Stimulated activated CD4-positive, alpha-beta T cell treated with anti-CD3 and anti-CD28 coated beads, Interleukin-12 subunit alpha, Interleukin-12 subunit beta, amount 100 ng/mL, for 24 hours (primary cell): ENCODE measurements at places on chromosomes 4 and X.

DNA sequence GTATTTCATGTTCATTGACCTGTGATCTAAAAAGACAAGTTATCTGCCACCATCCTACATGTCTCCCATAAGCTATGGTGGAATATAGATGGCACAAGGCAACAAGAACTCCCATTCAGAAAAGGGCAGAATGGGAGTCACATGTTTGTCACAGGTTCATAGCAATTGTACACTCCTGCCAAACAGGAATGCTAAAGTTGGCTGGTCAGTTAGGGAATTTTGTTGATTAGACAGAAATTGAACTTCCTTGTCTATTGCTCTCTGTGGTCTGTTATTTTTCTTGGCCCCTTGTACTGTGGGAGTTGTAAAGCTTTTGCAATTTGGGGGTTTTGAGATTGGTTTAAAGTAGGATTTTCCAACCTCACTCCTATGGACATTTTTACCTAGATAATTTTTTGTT, 101.7 kb upstream of the SOD3 start:
- no peak for DNase-seq

DNA sequence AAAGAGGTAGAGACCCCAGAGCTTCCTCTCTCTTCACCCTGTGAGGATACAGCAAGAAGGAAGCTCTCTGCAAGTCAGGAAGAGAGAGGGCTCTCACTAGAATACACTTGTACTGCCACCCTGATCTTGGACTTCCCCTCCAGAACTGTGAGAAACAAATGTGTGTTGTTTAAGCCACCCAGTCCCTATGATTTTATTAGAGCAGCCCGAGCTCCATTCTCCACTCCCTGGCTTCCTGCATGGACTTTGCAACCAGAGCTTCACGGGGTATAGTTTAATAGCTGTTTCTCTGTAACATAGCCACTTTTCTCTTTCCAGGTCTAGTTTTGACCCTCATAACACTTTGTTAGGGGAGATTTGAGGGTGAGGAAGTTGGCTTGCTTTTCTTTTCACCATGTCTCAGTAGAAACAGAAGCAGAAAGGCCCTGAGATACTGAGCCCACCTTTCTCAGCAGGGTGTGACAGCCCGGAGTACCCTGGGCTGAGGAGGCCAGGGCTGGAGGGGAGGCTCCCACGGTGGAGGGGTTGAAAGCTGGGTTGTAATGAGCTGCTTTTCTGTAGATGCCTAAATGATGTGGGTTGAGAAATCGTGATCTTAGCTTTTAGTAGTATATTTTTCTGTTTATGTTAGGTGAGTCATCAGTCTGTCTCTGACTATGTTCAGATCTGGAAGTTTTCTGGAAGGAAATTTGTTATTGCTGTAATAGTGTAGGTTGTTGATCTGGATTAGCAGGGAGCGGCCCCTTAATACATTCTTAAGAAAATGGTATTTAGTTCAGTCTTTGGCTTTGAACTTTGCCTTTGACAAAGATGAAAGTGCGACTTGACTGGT, 118.6 kb downstream of the PTTG2 start:
- no peak for DNase-seq

- no peak for DNase-seq
Observed at GRCh38 chr4:6464842-6465588, 7.4 kb downstream of the PPP2R2C start.

DNA sequence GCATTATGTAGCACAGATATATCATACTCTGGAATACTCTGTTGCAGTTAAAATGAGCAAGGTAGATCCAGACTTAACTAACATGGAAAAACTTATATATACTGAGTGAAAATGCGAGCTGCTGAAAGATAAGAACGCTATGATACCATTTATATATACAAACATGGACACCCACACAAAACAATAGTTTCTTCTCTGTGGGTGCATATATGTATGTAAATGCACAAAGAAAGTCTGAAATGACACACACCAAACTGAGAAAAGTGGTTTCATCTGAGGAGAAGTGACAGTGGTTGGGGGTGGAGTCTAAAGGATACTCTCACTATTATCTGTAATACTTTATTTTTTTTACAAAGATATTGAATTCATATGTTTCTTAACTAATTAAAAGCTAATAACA, 12.2 kb upstream of the FGF2 start:
- no peak for DNase-seq

- DNase-seq: no peak
Observed at GRCh38 chr4:55242506-55242905, 103.5 kb upstream of the SRD5A3 start.

DNA sequence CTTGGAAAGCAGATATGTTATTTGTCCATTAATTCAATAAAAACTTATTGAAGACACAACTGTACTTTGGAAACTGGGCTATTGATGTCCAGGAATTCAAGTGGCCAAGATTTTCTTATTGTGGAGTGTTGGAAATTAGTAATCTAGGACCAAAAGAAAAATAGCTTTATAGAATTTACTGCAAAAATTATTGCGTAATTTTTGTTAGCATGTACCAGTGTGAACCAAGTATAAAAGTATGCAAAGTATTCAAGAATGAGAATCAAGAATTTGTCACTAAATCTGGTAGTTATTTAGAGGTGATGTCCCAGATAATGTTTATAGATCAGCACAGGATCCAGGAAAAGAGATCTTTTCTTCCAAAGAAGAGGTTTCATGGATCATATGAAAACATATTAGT, 468.9 kb upstream of the CTSO start:
- DNase-seq: no peak

DNA sequence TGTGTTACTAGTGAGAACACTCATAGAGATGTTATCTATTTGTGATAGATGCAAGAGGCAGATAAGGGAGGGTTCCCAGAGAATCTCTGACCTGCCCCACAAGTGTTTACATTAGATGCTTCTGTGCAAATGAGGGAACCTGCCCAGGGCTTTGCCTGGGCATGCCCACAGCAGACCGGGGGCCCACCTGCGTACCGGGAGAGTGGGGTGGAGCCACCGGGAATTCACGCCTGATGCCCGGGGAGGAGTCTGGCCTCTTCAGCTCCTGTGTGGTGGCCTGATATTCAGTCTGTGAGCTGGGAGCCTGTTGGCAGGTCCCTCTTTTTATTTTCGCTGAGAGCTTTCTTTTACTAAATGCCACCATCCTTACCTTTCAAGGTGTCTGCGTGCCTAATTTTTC, 155.7 kb downstream of the SNCA start:
- DNase-seq: no peak

- DNase-seq: no peak
Observed at GRCh38 chr4:106096454-106096853, 201.2 kb downstream of the NPNT start.

GRCh38 chr4:112518675-112519074, 2.7 kb upstream of the NEUROG2 start:
- no peak for DNase-seq

- DNase-seq: no peak
Observed at GRCh38 chr4:140944572-140944971, 188.4 kb upstream of the TBC1D9 start.

DNA sequence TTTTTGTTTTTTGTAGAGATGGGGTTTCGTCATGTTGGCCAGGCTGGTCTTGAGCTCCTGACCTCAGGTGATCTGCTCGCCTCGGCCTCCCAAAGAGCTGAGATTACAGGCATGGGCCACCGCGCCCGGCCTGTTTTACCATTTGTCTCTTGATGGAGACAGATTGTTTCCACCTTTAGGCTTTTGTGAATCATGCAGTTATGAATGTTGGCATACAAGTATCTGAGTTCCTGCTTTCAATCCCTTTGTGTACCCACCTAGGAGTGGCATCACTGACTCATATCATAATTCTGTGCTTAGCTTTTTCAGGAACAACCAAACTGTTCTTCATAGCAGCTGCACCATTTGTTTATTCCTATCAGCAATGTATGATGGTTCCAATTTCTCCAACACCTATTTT, 20.2 kb upstream of the MGST2 start:
- no peak for DNase-seq

- no peak for DNase-seq
Observed at GRCh38 chr4:44679060-44679459, 840 bp downstream of the GUF1 start.

- no peak for DNase-seq
Observed at GRCh38 chrX:2756548-2756947, 4.7 kb downstream of the XG start.

DNA sequence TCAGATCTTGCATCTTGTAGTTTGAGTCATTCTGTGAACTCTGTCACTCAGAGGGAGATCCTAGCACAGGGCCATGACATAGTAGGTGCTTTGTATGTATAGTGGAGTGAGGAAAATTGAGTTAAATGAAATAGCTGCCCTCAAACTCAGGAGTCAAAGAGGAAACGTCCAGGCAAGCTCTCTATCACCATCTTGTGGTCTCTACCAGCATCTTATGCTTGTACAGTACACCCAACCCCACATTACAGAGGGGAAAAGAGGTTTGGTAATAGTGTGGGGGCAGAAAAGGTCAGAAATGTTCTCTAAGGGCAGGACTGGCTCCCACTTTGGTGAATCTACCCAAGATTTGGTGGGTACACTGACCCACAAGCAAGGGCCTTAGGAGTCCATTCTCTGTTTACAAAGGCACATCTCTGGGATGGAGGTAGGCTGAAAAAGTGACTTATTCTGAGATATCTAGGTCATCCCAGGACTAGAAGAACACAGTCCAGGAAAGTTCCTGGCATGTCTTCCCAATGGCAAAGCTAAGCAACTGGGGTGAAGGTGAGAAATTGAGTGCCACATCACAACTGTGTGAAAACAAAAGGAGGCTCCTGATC, 131.8 kb downstream of the OR13H1 start:
- DNase-seq: no peak

DNA sequence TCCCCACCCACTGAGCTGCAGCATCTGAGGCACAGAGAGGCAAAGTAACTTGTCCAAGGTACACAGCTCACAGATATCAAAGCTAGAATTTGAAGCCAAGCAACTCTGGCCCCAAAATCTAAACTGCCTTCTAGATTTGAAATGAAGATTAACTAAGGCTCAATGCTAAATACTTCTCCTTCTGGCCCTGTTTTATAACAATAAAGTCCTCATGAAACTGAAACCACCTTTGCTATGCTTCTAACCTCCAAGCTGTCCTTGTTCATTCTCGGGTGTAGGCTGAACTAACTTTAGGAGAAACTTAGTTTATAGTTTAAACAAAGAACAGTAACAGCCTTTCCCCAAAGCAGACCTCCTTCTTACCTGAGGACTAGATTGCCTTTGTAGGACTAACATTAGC, 93.6 kb downstream of the DCTD start:
- DNase-seq: no peak

GRCh38 chr4:163810755-163811154, 316.3 kb downstream of the TMA16 start:
- DNase-seq: no peak

DNA sequence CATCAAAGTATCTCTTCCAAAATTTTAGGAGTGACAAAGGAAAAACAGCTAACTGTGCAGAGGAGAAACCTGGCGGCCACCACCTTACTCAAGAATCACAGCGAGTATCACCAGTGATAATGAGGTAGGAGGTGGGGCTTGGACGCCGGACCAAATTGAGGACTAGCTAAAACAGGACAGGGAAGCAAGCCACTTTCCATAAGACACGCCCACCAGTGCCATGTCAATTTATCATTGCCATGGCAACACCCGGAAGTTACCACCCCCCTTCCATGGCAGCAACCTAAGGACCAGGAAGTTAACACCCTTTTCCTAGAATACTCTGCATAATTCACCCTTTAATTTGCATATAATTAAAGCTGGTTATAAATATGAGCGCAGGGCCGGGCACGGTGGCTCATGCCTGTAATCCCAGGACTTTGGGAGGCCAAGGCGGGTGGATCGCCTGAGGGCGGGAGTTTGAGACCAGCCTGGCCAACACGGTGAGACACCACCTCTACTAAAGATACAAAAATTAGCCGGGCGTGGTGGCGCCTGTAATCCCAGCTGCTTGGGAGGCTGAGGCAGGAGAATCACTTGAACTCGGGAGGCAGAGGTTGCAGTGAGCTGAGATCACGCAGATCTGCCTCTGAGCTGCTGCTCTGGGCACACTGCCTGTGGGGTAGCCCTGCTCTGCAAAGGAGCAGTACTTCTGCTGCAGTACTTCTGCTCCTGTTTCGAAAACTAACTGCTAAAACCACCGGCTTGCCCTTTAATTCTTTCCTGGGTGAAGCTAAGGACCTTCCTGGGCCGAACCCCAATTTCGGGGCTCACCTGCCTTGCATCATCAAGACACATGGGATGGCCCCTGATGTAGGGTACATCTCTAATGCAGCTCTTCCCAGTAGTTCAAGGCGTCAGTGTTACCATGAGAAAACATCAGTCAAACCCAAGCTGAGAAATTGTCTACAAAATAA, 116.7 kb downstream of the HMX1 start:
- DNase-seq: no peak

DNA sequence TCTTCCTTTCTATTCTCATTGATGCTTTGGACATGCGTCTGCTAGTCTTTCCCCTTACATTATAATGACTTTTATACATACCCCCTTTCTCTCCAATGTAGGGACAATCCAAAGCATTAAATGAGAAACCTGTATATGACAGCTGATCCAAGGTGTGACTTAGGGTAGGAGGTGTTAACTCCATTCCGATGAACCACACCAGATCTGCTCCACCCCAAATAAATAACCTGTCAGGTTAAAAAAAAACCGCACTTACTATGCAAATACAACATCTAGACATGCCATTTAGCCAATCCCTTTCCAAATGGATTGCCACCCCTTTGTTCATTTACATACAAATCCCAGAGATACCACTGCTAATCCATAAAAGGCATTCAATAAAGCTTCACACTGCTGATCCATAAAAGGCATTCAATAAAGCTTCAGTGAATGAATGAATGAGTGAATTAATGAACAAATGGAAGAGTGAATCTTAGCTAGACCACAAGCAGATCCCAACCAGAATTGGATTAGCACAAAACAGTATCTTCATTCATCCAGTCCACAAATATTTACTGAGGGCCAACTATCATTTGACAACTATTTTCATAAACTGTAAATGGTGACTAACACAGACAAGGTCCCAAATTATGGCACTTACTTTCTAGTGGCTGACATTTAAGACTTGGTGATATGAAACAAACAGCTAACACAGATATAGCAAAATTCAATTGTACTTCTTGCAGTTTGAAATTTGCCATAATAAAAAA, 158.9 kb upstream of the MAP3K15 start:
- DNase-seq: no peak

- DNase-seq: no peak
Observed at GRCh38 chr4:102345795-102346100, 466 bp upstream of the SLC39A8 start.

GRCh38 chr4:53558065-53558801, 33.1 kb downstream of the LNX1 start:
- no peak for DNase-seq

DNA sequence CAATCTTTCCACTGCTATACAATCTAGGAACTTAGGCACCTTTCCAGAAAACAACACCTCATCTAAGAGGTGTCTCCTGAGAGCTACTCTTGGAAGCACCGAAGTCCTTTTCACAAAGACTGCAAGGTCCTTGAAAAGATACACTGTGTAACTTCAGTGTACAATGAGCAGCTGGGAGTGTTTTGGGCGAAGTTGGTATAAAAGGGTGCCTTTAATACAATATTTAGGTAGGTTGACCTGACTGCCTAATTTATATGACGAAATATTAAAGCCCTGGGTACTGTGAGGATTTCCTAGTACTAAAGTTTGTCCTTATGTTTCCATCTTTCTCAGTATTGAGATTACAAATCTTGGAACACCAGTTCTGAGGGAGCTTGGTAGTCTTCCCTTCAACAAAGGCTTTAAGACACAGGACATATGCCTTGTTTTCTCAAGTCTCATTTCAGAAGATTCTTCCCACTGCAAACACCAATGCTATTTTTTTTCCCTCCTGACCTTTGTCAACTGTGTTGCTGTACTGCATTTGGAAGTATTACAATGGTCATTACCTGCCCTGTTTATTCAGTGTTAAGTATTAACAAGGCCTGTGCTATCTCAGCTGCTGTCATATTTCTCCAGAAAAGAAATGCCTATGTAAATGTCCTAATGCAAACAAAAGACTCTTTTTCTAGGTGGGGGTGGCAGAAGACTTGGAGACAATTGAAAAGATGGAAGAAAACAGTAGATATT, 134.2 kb downstream of the MAML3 start:
- no peak for DNase-seq
